ENCODE measurements at places on chromosomes 5 and 9. TPM values are rescaled to one million over a fixed set of nuclear protein-coding genes. Genes with fewer than 3 reads are reported as not detected.
A peak's percentile ranks its signal among the peaks of the same experiment; 100 is the strongest.

GRCh38 chr5:141757402-141757801 is 75.4 kb upstream of the ARAP3 start:
- H3K4me3 ChIP-seq = no peak overlapping the region
- H3K4me1 ChIP-seq = no peaks in the 10 kb centered on the region
- H3K27ac ChIP-seq = no peak overlapping the region
- H3K36me3 ChIP-seq = no peaks in the 10 kb centered on the region

DNA sequence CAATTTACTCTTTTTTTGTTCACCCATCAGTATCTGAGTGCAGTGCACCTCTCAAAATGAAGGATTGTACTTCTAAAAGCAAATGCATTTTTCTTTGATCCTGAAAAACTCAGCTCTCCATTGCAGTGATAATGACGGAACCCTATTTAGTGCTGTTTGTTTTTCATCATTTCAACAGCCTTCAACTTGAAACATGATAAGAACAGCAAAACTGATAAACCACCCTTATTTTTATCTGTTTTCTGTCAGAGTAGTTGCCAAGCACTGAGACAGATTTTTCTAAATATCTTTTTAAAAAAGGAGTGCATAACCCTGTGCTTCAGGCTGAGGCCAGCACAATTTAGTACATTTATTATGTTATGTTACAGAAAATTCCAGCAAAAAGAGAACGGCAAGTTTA is 549.8 kb upstream of the DMAC1 start:
- H3K27me3 ChIP-seq = no peaks in the 10 kb centered on the region
- H3K27ac ChIP-seq = no peak overlapping the region
- no peaks in the 10 kb centered on the region for H3K4me1 ChIP-seq
- no peak overlapping the region for H3K4me3 ChIP-seq
- no peaks in the 10 kb centered on the region for H3K36me3 ChIP-seq

- H3K27ac ChIP-seq = no peak within 1 kb of the TSS
- no peak within 1 kb of the TSS for H3K4me3 ChIP-seq
- no peaks in the 10 kb centered on the region for H3K36me3 ChIP-seq
- DNase-seq = no peak
- H3K4me1 ChIP-seq = no peaks in the 10 kb centered on the region
Observed at GRCh38 chr5:1445313-1445688, at the start of gene SLC6A3. TSS of gene SLC6A3 (minus strand) at chr5:1445440. CDS start at chr5:1443197, 2,243 bp downstream.

GRCh38 chr9:114968671-114969070 is 38.3 kb upstream of the TNFSF8 start:
- no peaks in the 10 kb centered on the region for H3K36me3 ChIP-seq
- no peak overlapping the region for H3K4me3 ChIP-seq
- H3K27me3 ChIP-seq = no peaks in the 10 kb centered on the region

GRCh38 chr5:153641183-153641688 is 150.8 kb downstream of the GRIA1 start:
- H3K27me3 ChIP-seq = no peaks in the 10 kb centered on the region
- H3K4me3 ChIP-seq = no peak overlapping the region
- no peaks in the 10 kb centered on the region for H3K4me1 ChIP-seq
- no peak overlapping the region for H3K27ac ChIP-seq
- DNase-seq = no peak

GRCh38 chr5:157189223-157189622 is 8.6 kb downstream of the ITK start:
- H3K4me1 ChIP-seq = peaks cover 99% of the 10 kb centered on the region
- H3K4me3 ChIP-seq = peak overlapping the region; percentile 100
- DNase-seq = no peak

GRCh38 chr9:130149031-130149430 is 23.2 kb upstream of the NCS1 start:
- no peak for DNase-seq
- H3K27ac ChIP-seq = no peak overlapping the region
- no peak overlapping the region for H3K4me3 ChIP-seq
- no peaks in the 10 kb centered on the region for H3K36me3 ChIP-seq

SIT1 gene
- 76.9 TPM for total RNA-seq
